ENCODE measurements at places on chromosomes 11 and 22.

GRCh38 chr11:120486138-120486537, 25.4 kb upstream of the GRIK4 start:
- DNase-seq, result no peak

- no peak for DNase-seq
Measured at GRCh38 chr11:66476841-66477251, 3.4 kb upstream of the DPP3 start.

- DNase-seq, result peak; percentile 63
Measured at GRCh38 chr11:65867284-65868071, 5.1 kb downstream of the EFEMP2 start.

GRCh38 chr11:31484497-31484896, 24.9 kb downstream of the IMMP1L start:
- no peak for DNase-seq

- DNase-seq, result no peak
Measured at GRCh38 chr11:86386746-86387145, 12.1 kb downstream of the CCDC81 start.

GRCh38 chr22:38296372-38296771, 20.9 kb downstream of the CSNK1E start:
- DNase-seq, result no peak

DNA sequence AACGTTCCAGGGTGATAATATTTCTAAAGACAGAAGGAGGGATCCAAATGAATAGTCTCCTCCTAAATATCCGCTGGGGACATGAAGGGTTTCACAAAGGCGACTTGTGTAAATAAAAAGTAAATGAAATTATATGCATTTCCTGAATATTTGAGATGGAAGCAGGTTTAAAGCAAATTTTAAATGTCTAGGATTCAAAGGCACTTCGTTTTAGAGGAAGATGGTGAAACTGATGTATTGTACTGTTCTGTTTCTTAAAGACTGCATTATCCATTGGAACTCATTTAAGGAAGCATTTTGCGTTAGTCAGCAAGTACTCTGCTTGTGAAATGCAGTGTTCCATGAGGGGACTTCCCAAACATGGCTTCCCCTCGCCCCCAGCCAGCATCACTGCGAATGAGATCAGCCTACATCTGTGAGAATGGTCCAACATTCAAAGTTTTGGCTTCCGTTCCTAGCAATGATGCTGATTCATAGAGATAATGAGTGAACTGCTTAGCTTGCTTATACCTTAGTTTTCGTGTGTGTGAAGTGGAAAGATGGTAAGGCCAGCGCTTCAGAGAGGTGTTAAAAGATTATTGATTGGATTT, 1.5 kb downstream of the RAB39A start:
- no peak for DNase-seq

DNA sequence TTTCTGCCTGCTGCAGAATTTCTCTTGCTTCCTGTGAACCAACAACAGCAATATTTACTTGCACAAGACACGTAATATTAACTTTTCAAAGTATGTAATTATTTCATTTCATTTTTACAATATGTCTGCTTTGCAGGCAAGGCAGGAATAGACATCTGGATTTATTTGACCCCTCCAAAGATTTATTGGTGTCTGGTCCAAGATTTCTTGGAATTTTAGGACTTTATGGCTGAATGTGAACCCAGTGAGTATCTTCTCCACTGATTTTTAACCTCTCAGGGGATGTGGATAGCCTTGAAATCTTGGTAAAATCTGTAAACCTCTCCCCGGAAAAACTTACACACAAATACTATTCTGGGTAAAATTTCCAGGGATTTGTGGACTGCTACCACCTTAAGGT, 61.5 kb downstream of the PKNOX2 start:
- DNase-seq, result no peak

- no peak for DNase-seq
Measured at GRCh38 chr22:25061134-25061533, 108.6 kb downstream of the KIAA1671 start.

DNA sequence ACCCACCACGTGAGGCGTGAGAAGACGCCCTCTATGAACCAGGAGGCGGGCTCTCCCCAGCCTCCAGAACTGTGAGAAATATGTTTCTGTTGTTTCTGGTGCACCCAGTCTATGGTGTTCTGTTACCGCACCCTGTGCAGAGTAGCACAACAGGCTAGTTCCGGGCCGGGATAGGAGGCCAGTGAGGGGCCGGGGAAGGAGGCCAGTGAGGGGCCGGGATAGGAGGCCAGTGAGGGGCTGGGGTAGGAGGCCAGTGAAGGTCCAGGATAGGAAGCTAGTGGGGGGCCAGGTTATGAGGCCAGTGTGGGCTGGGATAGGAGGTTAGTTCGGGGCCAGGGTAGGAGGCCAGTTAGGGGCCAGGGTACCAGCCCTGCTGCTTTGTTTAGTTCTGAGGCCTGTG, 204.6 kb downstream of the BARX2 start:
- DNase-seq, result no peak

DNA sequence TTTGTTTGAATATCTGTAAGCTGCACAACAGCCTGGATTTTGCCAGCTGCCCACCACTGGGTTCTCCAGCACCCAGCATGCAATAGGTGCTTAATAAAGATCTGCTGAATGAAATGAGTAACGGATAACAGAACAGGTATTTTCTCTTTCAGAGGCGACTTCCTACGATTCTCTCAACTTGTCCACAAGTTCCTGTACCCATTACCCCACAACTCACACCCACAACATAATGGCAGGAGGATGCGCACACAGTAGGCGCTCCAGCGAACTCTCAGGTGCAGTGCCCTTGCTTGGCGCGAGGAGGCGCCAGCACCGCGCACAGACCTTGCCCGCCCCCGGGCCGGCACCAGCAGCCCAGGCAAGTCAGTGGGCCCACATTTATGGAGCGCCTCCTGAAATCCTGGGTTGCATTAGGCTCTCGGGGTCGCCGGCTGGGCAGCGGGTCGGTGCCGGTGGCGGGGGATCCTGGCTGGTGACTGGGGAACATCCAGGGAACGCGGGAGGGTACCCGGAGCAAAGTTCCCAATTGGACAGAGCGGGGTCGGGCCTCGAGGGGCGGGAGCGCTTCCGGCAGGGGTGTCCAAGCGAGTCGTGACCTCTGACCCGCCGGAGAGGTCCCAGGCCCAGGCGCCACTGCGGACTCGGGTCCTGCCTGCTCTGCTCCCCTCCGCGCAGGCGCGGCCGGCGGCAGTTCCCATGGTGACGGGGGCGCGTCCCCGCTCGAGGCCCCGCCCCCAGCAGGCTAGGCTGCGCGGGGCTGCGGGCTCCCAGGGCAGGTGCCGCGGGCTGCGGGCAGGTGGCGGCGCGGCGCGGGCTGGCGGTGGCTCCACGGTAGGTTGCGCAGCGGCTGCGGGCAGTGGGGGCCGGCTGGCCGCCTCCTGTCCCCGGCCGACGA, at the start of gene KIAA1671:
KIAA1671 (plus strand) TSS at position 775 of the 895 bp plus-strand sequence. CDS start 75,284 bp downstream, outside the sequence.
- DNase-seq, result peak; percentile 93

GRCh38 chr11:114169321-114169749, 109.8 kb downstream of the ZBTB16 start:
- DNase-seq, result no peak

DNA sequence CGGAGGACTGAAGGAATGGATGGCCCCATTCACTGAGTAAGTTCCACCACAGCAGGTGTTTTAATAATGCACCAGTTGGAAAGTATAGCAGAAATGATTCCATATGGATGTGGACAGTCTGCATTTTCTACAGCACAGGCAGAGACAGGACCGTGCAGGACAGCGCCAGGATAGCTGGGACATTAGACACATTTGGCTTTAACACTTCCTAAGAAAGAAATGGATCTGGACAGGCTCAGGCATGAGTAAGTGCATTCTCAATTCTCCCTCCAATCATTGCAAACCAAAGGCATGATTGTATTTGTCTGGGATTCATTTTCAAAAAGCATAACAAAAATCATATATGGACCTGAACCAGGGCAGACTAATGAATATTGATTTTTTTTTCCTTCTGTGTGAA, 233.0 kb upstream of the POU2AF2 start:
- no peak for DNase-seq

DNA sequence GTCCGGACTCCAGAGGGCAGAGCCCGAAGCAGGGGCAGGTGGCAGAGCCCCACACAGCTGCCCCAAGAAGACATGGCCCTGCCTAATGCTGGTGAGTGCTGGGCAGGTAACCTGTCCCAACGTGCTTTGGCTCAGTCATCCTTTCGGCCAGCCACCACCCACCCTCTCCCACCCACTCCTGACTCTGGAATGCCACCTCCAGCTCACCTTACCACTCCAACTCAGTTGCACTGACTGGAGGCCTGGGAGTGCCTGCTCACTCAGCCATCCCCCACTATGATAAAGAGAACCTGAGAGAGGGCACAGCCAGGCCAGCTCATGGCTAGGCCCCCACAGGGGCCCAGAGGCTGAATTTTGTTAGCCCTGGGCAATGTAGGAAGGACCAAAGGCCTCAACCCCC, 53.8 kb upstream of the MPEG1 start:
- DNase-seq, result no peak

DNA sequence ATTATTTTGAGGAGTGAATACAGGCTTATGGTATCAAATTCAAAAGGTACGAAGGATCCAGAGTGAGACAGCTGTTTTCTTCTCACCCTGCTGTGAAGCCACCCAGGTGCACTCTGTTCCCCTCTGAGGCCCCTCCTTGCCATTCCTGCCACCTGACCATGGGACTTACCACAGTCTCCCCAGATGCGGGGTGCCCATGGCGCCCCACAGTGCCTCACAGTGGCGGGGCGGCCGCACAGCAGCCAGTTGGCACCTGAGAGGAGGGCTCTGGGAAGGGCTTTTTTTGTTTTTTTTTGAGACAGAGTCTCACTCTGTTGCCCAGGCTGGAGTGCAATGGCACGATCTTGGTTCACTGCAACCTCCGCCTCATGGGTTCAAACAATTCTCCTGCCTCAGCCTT, 151.7 kb downstream of the CEP164 start:
- no peak for DNase-seq

GRCh38 chr11:128848815-128849455, 18.2 kb downstream of the KCNJ1 start:
- DNase-seq, result no peak

- no peak for DNase-seq
Measured at GRCh38 chr11:83773950-83774880, 488.0 kb upstream of the CCDC90B start.

DNA sequence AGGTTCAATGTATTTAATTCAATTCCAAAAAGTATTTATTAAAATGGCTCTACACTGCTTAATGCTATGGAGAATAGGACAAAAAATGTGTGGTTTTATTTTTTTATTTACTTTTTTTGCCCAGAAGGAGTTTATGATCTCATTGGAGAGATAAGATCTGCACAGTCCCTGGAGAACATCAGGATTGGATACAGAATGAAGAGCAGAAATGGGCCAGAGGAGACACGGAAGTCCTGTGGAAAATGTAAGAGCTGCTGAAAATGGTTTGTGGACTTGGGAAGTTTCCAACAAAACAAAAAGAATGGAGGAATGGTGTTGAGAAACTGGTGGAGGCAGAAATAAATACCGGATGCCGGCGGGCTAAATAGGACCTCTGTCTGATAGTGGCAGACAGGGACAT, 554.6 kb downstream of the OPCML start:
- no peak for DNase-seq

- DNase-seq, result peak; percentile 77
Measured at GRCh38 chr22:37905534-37906363, at the start of gene MICALL1. Gene MICALL1 (plus strand): TSS chr22:37906297. CDS start chr22:37906423, 126 bp downstream.

GRCh38 chr11:44226490-44226889, 83.4 kb downstream of the ALX4 start:
- no peak for DNase-seq

DNA sequence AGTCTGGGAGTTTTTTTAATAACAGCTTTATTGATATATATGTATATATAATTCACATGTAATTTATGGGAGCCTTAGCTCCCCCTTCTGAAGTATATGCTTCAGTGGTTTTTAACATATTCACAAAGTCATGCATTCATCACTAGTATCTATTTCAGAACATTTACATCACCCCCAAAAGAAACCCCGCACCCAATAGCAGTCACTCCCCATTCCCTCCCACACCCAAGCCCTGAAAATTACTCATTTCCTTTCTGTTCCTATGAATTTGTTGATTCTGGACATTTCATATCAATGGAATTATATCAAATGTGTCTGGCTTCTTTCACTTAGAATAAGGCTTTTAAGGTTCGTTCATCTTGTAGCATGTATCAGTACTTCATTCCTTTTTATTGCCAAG, 35.6 kb upstream of the SYT7 start:
- DNase-seq, result no peak

DNA sequence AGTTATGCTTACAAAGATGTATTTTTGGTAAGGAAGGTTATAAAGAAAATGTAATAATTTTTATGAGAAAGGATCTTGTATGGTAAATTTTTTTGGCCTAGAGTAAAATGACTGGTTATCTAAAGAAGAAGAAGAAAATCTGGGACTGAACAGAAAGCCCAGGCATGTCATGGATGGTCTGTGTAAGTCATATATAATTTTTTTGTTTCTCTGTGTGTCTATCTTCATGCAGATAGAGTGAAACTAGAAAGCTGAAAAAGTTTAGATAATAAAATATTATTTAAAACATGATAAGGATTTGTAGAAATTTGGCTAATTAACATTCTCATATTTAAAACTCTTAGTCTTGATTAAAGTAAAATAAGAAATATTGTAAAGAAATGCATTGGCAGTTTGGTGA, 27.6 kb upstream of the MPEG1 start:
- DNase-seq, result no peak

DNA sequence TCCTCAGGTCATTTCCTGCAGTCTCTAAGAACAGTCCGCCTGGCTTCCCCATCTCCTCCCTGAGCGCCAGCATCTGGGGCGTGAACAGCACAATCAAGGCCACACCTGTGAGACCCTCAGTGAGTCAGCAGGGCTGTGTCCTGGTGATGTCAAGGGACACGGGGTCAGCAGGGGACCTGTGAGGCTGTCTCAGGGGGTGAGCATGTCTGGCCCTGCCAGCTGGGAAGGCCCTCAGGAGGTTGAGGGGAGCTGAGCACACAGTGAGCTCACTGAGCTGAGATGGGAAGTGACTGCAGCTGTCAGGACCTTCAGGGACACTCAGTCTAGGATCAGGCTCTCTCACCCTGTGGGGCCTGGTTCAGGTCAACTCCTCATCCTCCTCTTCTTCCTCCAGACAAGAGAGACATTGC, 46.6 kb upstream of the VPREB1 start:
- no peak for DNase-seq

- DNase-seq, result no peak
Measured at GRCh38 chr11:8019314-8020243, 32.4 kb downstream of the EIF3F start.

GRCh38 chr11:128354476-128354875, 232.9 kb downstream of the ETS1 start:
- DNase-seq, result no peak

GRCh38 chr11:117711331-117711730, 85.7 kb downstream of the DSCAML1 start:
- DNase-seq, result no peak

GRCh38 chr11:86861810-86862209, 61.5 kb downstream of the PRSS23 start:
- no peak for DNase-seq
